ENCODE measurements at places on chromosomes 16 and 17.

DNA sequence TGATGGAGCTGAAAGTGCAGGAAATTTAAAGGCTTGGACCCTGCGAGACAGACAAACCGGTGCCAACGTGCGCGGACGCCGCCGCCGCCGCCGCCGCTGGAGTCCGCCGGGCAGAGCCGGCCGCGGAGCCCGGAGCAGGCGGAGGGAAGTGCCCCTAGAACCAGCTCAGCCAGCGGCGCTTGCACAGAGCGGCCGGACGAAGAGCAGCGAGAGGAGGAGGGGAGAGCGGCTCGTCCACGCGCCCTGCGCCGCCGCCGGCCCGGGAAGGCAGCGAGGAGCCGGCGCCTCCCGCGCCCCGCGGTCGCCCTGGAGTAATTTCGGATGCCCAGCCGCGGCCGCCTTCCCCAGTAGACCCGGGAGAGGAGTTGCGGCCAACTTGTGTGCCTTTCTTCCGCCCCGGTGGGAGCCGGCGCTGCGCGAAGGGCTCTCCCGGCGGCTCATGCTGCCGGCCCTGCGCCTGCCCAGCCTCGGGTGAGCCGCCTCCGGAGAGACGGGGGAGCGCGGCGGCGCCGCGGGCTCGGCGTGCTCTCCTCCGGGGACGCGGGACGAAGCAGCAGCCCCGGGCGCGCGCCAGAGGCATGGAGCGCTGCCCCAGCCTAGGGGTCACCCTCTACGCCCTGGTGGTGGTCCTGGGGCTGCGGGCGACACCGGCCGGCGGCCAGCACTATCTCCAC, at the start of gene NOG:
NOG (plus strand) TSS at position 54 of the 674 bp plus-strand sequence; CDS start at position 579, 525 bp downstream.
- DNase-seq: no peak

DNA sequence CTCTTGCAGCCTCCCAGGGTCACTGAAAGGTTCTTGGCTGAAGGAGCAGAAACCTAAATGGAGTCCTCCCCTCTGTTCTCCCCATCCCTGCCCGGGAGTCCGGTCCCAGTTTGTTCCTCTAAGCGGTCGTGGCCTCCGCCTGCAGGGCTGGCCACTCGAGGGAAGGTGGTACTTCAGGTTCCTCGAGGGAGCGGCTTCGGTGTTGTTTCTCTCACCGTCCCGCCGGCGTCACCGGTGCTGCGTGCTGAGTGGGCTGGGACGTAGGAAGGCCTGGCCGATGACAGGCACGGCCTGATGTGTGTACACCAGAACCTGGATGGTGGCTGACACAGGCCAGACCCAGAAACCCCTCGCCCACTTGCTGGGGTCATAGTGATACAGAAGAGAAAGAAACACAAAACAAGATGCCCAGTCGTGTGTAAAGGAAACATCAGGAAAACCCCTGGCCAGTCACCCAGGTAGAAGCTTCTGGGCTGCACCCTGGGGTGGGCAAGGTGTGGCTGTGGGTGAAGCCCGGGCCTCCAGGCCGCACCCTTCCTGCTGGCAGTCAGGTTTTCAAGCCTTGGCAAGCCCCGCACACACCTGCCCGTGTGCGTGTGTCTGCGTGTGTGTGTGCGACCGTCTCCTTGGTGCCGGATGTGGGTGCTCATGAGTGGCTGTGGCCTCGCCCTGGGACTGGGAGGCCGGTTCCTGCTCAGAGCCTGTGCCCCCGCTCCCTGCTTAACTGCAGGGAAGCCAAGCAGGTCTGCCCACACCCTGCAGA, 52.0 kb downstream of the BAIAP2 start:
- no peak for DNase-seq

GRCh38 chr16:47477679-47478078, 16.5 kb downstream of the PHKB start:
- DNase-seq: no peak

DNA sequence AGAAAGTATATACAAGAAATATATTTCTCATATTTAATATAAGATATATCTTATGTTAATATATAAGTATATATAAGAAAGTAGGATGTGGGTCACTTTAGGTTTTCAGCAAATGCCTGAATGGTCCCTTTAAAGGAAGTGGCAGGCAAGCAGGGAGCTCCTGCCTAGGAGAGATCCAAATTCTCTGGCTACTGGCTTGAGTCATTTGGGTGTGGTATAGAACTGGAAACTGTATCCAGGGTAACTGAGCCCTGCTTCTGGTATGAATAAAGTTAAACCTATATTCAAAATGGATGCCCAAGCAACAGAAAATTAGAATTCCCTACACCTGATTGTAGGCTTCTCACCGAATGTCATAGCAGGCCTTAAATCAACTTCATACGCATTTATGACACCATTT, 144.4 kb downstream of the ZNF18 start:
- DNase-seq: no peak

GRCh38 chr17:12342609-12343435, 322.1 kb downstream of the MAP2K4 start:
- DNase-seq: no peak

DNA sequence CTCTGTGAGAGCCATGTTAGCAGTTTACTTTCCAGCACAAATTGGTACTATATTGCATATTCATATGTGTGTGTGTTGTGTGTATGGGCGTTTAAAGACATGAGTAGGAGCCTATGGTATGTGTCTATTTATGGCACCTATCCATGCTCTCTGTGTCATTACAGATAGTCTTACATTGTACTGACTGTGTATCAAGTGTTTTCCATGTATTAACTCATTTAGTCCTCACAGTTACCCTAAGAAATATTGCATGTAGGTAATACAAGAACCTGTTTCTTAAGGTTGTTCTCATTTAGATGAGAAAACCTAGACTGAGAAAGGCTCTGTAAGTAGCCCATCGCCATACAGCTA, 1.6 kb downstream of the ALG1 start:
- no peak for DNase-seq

GRCh38 chr17:78919861-78920450, 5.2 kb downstream of the TIMP2 start:
- no peak for DNase-seq

DNA sequence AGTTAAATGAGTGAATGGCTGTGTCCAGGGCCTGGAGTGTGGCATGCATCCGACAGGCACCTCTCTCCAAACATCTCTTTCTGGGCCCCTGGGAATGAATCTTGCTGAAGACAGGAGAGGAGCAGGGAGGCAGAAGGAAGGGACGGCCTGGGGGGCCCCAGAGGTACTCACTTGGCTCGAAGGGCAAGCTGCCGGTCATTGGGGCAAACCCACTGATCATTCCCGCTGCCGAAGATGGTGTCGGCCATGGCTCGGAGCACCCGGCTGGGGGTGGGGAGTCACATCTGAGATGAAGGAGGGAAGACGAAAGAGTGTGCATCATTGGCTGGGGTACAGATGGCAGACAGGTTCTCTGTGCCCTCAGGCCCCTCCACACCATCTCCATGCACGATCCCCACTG, 25.3 kb downstream of the RPH3AL start:
- no peak for DNase-seq

DNA sequence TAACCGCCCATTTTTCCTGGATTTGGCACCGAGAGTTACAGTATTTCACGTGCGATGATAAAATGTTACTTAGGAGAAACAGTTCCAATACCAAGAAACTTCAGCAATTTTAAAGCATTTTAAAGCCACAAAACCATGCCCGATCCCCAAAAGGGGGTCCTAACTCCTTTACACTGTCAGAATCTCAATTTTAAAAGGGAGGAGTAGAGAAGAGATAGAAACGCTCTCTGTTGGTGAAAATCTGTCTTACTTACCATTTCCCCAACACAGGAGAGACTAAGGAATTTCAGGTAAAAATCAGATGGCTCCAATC, 526 bp upstream of the RNASEK start:
- no peak for DNase-seq

- no peak for DNase-seq
These were observed 695.9 kb upstream of the CDH8 start for GRCh38 chr16:62732092-62732491.

- no peak for DNase-seq
These were observed 11.0 kb upstream of the C16orf74 start for GRCh38 chr16:85761861-85762260.

- DNase-seq: no peak
These were observed 205.1 kb upstream of the MAF start for GRCh38 chr16:79805621-79806020.

DNA sequence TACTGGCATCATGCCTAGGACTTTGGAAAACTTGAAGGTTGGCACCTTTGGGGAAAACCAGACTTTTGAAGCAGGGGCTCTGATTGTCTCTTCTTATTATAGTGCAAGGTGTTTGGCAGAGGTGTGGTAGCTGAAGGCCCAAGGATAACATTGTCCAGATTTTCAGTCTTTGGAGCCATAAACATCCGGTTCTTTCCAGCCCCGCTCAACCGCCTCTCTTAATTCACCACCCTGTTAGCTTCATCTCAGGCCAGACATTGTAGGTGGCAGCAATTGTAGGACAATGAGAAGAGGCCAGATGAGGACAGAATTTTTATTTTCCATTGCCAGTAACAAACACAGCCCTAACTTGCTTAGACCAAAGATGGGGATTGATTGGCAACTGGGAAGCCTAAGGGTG, 649.8 kb downstream of the MAF start:
- no peak for DNase-seq

DNA sequence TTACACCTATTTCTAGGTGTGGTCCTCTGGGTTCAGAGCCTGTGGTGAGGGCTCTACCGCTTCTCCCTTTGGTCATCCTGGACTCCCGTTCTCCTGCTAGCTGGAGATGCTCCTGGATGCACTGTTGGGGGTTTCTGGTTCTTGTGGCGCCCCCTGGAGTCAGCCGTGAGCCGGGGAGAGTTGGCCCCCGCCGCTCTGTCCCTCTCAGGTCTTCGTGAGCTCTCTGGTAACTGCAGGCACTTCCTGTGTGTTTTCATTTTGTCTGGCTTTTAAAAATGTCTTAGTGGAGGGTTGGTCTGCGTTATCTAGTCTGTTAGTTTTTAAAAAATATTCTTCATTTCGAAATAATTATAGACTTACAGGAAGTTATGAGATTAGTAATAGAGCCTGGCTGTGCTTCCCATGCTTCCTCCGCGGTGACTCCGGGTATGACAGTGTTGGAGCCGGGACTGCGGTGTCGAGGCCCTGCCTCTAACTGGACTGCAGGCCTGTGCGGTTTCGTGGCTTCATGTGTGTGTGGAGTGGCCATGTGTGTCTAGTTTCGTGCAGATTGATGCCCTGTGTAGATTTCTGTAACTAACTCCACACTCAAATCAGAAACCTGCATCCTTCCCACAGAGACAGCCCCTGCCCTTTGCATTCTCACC, 78.0 kb upstream of the ZNF750 start:
- DNase-seq: peak; percentile 8

GRCh38 chr17:68807998-68808772, 147.0 kb downstream of the ABCA8 start:
- no peak for DNase-seq

DNA sequence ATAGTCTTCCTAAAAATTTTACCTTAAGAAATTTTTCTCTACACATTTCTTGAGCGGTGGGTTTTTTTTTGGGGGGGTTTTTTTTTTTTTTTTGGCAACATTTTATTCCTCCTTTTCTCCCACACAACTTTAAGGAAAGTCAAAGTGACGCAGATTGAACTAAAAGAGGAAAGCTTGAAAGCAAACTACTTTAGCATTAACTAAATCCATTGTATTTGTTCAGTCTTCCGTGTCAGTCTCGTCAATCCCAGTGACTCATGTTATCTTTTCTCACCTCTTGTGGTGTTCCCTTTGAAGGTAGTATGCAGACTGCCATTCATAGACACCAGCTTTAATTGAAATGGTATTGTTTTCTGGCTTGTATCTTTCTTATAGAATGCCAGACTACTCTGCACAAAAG, 39.3 kb downstream of the TADA2A start:
- DNase-seq: no peak

DNA sequence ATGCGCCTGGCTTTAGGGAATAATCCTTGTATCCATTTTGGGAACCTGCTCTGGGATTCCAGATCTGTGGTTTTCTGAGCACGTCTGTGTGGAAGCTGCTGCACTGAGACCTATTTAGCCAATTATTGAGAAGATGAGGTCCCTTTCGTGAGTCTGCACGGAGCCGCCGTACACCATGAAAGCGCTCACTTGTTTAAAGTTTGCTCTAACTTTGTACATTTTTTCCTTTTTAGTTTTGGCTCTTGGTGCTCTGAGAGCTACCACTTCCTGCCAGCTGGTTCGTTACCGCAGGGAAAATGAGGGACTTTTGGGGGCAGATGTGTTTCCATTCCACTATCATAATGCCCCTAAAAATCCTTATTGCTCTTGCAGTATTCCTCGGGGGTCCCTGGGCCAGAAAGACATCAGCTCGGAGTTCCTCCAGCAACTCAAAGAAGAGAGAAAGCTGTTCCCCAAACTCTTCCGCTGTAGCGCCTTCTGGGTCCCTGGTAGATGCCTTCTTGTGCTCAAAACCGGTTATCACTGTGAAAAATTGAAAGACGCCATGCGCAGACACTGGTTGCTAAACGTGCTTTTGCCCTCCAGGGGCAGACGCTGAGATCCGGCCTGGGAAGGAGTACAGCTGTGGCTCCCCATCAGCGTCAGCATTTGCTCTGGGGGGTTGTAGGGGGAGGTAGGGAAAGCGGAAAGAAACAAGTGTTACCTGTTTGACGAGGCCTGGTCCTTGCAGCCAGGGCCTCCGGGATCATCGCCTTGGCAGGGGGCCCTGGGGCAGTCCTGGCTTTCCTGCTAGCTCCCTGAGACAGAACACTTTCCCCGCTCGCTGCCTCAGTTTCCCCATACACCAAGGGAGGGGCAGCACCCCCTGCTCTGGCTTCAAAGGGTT, 238.1 kb downstream of the MRTFB start:
- no peak for DNase-seq

DNA sequence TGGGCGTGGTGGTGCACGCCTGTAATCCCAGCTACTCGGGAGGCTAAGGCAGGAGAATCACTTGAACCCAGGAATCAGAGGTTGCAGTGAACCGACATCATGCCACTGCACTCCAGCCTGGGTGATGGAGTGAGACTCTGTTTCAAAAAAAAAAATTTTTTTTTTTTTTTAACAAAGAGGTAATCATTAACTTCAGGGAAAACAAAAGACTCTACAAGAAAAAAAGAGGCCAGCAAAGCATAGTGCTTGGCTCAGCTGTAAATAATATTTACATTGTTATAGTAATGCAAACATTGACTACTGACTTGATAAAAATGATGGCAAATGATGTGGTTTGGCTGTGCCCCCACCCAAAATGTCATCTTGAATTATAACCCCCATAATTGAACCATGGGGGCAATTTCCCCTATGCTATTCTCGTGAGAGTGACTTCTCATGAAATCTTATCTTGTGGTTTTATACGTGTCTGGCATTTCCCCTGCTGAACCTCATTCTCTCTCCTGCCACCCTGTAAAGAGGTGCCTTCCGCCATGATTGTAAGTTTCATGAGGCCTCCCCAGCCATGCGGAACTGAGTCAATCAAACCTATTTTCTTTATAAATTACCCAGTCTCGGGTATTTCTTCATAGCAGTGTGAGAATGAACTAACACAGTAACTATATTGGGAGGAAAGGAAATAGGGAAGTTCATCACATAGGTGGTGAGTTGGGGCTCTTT, 12.7 kb upstream of the SSTR2 start:
- no peak for DNase-seq

GRCh38 chr17:6475411-6475810, 31.2 kb downstream of the PIMREG start:
- DNase-seq: no peak

GRCh38 chr17:17144916-17145665, 61.0 kb downstream of the PLD6 start:
- DNase-seq: no peak

- no peak for DNase-seq
These were observed 21.5 kb downstream of the CA5A start for GRCh38 chr16:87914812-87915211.

- no peak for DNase-seq
These were observed 15.7 kb upstream of the MAP3K14 start for GRCh38 chr17:45332505-45332904.
